Activated CD4-positive, alpha-beta T cell treated with anti-CD3 and anti-CD28 coated beads, Interleukin-2, amount 50 U/mL, for 4 hours (primary cell): ENCODE measurements at places on chromosomes 4 and X.

DNA sequence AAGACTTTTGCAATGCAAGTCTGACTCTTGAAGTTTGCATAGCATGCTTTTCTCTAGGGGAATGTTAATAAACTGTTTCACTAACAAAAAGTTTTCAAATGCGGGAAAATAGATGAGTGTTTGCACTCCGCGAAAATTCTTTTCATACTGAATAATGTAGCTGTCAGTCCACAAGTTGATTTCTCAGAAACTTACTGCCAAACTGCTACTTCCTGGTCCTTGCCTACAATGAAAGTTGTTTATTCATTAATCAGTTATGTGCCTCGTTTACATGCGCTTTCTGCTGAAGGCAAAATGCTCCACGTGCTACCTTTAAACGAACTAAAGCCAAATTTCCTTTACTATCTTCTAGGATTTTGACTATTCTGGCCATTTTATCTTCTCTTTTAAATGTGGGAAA is 166.2 kb downstream of the MAGEB17 start:
- DNase-seq, result no peak

- peak; percentile 27 for DNase-seq
Observed at GRCh38 chr4:76897536-76898384, at the start of gene SOWAHB. Gene SOWAHB (minus strand): TSS chr4:76898144. CDS start chr4:76897849, 295 bp downstream.

- no peak for DNase-seq
Observed at GRCh38 chr4:108110450-108110849, 58.3 kb downstream of the LEF1 start.

DNA sequence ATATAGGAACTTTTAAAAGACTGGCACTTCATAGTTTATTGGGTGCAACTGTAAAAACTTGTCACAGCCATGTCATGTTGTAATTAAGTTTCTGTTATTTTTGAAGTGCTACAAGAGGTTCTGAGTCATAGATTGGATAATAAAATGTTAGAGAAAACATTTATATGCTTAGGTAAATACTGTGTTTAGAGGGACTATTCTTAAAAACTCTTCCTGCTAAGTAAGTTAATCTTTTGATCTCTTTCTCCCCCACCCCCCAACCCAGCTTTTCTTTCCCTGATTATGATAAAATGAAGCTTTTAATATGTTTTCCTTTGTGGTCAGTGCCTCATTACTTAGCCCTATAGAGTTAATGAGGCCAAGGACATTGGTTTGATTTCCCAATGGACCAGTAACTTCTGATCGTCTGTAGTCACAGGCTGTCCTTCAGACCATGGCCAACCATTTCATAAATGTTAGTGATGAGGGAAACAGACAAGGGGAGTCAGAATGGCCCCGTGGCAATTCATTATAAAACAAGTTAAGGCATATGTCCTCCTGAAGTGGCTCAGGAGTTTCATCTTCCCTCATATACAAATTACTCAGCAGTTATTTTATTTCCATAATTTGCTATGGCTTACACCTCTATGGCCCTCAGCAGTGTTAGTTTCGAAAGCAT is 3.9 kb upstream of the PDLIM5 start:
- no peak for DNase-seq

GRCh38 chr4:177057186-177057585 is 252.5 kb upstream of the NEIL3 start:
- DNase-seq, result no peak

- DNase-seq, result no peak
Observed at GRCh38 chr4:1376841-1377605, 29.2 kb downstream of the NKX1-1 start.

DNA sequence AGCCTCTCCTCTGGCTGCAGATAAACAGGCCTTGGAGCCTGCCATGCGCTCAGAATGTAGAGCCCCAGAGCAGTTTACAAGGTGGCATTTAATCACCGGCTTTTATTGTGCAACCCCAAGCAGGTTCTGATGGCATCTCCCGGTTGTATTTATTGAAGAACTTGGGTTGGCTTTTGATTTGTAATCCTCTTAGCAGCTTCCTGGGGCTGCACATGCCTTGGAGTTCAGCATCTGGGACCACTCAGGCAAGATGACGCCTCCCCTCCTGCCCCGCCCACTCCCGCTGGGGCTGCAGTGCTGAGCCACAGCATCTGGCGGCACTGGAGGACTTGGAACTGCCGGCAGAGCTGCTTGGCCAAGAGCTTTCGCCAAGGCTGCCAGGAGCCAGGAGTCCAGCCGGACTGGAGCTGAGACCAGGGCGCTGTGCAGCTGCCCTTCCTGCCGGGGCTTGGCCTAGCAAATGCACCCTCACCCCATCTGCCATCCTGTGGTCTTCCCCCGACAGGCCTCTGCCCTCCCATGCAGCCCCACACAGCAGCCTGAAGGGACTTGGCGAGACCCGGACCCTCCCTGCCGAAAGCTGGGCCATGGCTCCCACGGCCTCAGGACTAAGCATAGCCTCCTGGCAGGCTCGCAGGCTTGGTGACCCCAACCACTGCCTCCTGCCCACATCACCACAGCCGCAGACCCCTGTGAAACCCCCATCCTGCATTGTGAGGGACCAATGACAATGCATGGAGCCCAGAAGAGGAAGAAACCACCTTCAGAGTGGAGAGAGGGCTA is 5.4 kb downstream of the HTRA3 start:
- no peak for DNase-seq

GRCh38 chr4:73539386-73539785 is 57.8 kb downstream of the AFM start:
- no peak for DNase-seq

- no peak for DNase-seq
Observed at GRCh38 chrX:72705814-72706213, 8.3 kb downstream of the PHKA1 start.

- no peak for DNase-seq
Observed at GRCh38 chr4:36900446-36900987, 344.0 kb upstream of the NWD2 start.

DNA sequence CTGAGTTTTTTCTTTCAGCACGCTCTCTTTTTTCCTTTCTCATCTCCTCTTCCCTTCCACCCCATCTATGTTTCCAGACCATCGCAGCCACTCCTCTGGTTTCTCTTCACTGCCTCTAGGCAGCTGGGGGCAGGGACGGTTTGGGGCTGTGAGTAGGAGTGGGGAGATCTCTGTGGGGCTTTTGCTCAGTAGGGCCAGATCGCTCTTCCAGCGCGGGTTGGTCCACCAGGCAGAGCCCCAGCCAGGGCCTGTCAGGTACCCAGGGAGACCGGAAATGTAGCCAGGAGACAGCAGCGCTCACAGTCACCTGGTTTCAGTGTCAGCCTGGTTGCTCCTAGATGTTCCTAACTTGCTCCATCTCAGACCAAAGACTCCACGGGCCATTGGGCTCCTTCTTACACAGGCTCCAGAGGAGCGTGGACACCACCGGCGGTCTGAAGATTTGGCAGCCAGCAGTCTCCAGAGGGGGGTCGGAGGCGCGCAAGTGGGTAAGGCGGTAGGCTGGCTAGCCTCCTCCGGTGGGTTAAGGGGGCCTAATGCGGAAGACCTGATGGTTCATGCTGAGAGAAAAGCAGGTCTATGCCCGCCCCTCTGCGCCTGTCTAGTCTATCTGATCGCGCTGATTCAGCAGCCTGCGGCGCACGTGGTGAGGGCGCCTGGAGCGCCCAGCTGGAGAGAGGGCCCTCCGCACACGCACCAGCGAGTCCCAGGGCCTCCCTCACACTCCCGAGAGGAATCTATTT is 1.8 kb downstream of the FGF5 start:
- DNase-seq, result no peak

GRCh38 chrX:72100824-72101351 is 30.8 kb downstream of the RTL5 start:
- DNase-seq, result peak; percentile 39

DNA sequence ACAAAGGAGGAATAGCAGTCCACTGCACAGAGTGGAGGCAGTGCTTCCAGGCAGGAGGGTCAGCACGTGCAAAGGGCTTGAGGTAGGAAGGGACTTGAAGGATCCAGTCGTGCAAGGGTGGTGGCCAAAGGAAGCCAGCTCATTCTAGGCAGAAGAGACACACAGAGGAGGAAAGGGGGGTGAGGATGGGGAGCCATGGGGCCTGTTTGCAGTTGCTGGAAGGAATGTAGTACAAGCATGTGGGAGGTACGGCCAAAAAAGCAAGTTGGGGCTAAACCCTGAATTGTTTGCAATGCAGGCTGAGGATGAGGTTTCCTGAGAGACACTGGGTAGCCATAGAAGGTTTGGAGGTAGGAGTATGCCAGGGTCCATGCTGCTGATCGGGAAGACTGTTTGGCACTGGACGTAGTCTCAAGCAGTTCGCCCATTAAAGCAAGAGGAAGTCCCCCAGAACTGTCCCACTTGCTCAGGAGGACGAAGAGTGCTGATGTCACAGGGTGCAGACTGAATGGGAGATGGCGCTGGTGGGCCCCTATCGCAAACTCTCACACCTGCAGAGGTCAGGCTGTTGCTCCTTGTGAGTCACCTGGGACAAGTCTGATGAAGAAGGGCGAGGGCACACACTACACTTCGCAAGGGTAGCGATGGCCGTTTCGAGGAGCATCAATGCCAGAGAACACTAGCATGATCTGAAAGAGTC is 9.1 kb upstream of the MAN2B2 start:
- no peak for DNase-seq

- no peak for DNase-seq
Observed at GRCh38 chrX:42602136-42602535, 175.8 kb downstream of the PPP1R2C start.

DNA sequence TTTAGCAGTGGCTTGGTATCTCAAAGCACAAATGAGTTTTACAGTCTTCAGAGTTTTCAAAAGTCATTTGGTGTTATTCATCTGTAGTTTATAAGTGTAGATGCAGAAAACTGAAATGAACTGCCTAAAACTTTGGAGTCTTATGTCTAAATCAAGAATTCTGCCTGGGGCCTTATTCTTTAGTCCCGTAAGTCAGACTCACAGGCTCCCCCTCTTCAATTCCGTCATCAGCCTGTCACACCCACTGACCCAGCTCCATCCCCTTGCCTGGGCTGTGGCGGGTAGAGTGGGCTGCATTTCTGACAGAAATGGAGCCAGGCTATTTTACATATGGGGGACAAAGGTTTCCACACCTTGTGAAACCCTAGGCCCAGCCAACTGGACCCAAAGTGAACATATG is 44.3 kb downstream of the TSPAN5 start:
- no peak for DNase-seq

DNA sequence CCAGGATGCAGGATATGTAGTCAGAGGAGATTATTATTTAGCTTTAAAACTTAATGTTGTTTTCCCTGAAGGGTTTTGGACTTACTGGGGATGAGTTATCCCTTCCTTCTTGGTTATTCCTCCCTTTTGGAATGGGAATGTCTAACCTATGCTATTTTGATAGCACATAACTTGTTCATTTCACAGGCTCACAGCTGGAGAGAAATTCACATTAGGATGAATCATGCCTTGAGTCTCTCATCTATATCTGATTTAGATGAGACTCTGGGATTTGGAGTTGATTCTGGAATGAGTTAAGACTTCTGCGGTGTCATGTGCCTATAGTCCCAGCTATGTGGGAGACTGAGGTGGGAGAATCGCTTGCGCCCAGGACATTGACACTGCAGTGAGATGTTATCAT is 81.1 kb downstream of the ATP11C start:
- DNase-seq, result no peak
